ENCODE measurements at places on chromosomes 5 and 9.

- DNase-seq, result no peak
These were observed 232.7 kb upstream of the ACTBL2 start for GRCh38 chr5:57715296-57715695.

GRCh38 chr9:134915046-134915985, 2.4 kb downstream of the FCN1 start:
- DNase-seq, result no peak

GRCh38 chr5:114362977-114363761, 1.3 kb downstream of the KCNN2 start:
- DNase-seq, result peak; percentile 6

DNA sequence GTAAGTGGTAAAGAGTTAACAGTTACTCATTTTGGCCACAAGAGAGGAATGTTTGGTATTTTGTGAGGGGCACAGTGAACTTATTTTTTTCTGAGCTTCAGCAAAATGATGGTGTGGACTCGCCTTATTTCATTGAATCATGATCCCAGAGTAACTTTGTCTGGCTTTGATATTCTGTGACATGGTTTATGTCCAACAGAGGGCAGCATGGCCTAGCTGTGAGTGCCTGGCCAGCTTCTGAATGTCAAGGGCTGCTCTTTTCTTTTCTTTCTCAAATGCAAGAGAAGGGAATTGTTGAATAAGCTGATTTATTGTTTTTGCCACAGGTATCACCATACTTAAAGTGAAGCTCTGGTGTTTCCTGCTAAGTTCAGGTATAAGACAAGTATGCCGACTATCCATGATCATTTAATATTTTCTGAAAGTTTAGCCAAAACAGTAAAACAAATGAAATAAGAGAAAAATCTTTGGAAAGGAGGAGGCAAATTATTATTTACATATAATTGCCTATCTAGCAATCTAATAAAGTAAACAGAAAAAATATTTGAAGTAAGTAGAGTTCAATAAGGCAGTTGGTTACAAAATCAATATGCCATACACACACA, 31.7 kb downstream of the MRPL22 start:
- peak; percentile 31 for DNase-seq

DNA sequence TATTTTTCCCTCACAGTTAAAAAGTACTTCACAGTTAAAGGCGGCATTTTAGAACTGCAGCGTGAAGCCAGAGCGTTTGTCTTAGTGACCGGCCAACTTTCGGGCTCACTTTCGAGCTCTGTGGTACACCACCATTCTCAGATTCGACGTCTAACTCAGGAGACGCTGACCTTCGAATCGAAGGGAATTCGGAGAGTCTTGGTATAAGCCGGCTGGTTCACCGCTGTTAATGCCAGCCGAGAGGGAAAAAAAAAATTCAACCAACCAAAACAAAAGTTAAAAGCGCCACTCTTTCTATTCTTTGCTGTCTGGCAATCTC, 544 bp upstream of the SNX24 start:
- DNase-seq, result no peak

DNA sequence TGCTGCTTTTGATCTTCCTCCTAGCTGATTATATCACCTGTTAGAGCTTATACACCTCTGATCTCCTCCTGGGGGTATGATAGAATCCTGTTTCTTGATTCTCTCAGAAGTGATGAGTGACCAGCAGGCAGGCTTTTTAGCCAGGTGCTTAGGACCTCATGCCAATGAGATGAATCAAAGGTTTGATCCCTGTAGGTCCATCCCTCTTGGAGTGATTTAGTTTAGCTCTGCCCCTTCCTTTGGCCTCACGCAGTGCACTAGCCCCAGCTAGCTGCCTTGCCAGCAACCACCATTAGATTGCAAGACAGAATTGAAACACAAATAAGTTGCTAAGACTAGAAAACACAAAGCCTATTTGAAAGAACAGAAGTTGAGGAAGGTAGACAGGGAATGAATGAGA, 84.4 kb downstream of the ZSWIM6 start:
- DNase-seq, result no peak

DNA sequence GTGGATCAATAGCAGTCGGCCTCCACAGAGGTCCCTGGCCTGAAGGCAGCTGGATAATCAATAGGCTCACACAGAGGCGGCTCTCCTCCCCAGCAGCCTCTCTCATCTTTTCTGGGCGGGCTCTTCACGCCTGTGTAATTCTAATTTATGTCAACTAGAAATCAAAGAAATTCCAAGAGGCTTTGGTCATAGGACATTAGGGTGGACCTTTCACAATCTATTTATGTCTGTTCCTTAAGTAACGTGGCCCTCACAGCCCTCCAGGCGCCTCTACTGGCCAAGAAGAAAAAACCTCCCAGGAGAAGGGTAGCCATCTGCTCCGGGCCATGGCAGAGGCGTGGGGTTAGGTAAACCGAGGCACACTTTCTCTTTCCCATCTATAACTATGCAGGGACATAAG, 205.1 kb upstream of the EFNA5 start:
- DNase-seq, result no peak

GRCh38 chr9:28203036-28203435, 629.8 kb upstream of the C9orf72 start:
- no peak for DNase-seq

GRCh38 chr5:143492783-143493182, 89.3 kb upstream of the NR3C1 start:
- DNase-seq, result no peak

GRCh38 chr5:120926471-120926870, 462.4 kb downstream of the PRR16 start:
- no peak for DNase-seq

DNA sequence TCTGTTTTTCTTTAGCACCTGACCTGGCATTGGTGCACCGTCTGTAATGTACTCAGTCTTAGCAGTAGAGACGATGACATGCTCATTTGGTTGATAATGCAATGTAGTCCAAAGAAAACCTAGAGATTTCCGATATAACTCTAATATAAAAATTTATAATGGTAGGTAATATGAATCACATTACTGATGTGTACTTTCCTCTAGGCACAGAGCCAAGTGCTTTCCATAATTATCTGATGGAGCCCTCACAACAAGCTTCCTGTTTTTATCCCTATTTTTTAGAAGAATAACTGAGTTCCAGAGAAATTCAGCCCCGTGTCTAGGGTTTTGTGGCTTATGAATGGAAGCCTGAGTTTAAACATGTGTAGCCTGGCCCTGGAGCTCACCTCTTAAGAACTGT, 53.7 kb downstream of the KDM4C start:
- no peak for DNase-seq

DNA sequence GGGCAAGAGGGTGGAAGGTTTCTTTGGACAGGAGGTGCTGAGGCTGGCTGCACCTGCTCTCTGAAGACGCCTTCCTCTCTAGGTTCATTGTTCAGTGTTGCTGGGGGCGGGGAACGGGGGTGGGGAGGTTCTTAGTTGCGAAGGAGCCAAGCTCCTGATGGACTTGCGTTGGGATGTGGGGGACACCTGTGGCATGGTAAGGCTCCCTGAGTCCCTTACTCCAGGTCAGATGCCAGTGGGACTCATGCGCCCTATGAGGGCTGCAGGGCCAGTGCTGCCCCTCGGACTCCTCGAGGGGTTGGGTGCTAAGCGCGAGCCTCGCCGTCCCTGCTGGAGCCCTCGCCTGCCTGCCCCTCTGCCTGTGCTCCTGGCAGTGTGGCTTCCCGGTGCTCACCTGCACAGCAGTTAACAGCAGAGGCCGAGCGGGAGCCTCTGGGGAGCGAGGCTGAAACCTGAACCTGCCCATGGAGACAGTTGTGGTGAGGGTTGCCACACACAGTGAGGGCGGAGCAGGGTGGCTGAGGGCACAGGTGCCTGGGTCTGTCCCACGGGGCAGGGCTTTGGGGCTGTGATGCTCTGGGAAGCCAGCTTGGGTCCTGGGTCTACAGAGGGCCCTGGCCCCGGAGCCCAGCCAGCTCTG, 5.5 kb downstream of the RNU6ATAC start:
- DNase-seq, result no peak

- DNase-seq, result no peak
These were observed 136.4 kb upstream of the TAS2R1 start for GRCh38 chr5:9766581-9766980.

DNA sequence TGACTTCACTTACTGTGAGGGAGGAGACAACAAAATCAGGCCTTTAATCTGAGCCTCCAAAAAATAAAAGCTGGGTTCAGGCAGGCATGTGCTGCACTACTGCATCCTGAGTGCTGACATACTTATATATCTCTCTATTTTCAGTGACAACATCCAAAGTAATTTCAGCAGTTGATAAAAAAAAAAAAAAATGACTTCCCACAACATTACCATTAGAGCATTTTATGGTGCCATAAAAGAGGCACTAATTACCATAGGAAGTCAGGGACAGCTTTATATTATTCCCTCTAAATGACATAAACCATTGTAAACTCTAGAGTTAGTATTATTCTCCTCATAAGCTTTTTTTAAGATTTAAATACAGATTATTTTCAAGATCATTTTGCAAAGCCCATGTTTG, 346.1 kb downstream of the SLCO4C1 start:
- no peak for DNase-seq

GRCh38 chr5:171965745-171966144, 40.7 kb downstream of the FBXW11 start:
- no peak for DNase-seq

DNA sequence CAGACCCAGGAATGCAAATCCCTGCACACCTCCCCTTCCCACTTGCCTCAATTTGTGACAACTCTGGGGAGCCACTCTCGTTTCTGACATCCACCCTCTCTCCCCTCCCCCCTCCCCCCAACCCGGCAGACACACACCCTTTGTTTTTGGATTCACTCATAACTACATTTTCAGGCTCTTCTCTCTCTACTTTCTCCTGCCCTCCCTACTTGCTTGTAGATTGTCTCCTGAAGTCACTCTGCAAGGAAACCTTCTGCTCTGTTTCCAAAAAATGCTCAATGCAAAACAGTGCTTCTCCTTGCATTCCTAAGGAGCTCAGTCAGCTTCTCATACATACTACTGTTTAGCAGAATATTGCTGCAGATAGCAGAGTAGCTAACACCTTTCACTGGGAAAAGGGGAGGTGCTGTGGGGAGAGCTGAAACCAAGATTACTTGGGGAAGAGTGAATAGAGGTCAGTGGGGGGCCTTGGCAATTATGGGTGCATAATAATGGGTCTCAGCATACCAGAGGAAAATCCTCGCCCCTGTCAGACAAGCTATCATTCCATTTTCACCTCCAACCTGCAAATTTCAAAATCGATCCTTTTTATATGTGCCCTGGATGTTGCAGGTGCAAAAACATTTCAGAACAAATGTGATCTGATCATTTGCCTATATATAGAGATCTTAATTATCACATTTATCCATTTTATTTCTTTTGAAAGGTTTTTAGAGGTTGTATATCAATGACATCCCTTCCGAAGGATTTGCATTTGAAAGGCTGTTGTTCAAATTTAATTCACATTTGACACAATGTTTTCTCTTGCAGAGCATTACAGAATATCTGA, 1860.7 kb upstream of the WWC1 start:
- DNase-seq, result no peak

DNA sequence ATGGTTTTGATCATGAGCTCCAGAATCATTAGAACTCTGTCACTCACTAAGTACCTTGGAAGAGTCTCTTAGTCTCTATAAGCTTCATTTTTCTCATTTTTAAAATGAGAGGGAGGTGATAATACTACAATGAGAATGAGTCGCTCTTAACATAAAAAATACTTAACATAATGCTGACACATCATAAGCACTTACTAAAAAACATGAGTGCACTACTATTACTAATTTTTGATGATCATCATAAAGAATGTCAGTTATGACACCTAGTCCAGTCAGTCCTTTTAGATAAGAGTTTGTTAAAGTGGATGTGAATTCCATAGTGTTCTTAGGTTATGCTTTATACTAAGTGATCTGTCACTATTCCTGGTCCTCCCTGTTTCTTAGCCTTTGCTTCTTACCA, 200.4 kb upstream of the SLC24A2 start:
- no peak for DNase-seq

DNA sequence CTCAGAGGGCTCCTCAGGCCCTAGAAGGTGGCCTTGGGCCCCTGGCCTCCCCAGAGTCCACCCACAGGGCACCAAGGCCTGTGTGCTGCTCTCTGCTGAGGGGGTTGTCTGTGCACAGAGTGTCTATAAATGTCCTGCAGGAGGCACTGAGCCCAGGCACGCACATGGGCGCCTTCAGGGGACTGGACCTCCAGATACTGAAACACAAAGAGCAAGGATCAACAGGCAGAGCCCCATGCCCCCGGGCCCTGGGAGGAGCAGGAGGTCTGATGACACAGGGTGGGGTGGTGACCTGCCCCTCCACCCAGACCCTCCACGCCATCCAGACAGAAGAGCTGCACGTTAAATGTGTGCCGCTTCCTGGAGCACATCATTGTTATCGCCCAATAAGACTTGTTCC, 64.6 kb upstream of the SIMC1 start:
- no peak for DNase-seq

DNA sequence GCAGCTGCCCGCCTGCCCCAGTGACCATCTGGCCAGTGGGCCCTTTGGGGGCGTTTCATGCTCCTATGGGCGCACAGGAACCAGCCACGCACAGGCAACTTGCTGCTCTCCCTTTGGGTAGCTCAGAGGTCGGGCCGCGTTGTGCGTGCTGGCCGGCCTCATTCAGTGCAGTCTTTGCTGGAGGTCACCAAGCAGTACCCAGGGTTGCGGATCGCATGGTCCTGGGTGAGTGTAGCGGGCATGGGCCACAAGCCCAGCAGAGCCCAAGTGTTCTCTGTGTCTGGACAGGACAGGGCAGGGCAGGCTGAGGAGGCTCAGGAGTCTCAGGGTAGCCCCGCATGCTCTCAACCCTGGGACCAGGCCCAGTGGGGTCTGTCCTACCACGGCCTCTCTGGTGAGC, 9.9 kb upstream of the MRNIP start:
- DNase-seq, result no peak

DNA sequence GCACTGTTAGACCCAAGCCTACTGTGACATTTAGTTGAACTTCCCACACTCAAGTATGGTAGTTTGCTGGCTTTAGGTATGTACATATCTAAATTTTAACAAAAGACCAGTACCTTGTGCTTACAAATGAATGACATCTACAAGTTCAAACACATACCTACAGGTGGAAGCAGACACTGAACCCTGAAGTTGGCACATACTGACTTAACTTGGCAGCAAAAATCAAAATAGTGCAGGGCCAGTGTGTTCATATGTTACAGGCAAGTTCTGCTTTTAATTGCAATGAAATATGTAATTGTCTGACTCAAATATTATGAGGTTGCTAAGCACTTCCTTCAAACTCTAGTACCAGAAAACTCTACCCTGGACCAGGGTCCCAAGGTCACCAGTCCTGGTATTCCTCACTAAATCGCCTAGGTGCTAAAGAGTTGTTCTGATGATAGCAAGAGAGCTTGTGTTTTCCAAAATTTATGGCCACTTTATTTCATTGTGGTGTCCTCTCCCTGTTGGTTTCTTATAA, 77.4 kb downstream of the MEGF10 start:
- DNase-seq, result no peak

GRCh38 chr5:169652057-169652456, 15.0 kb downstream of the DOCK2 start:
- DNase-seq, result no peak

- DNase-seq, result no peak
These were observed 134.9 kb downstream of the RGS3 start for GRCh38 chr9:113598451-113598850.

- DNase-seq, result no peak
These were observed 73.6 kb downstream of the TLR4 start for GRCh38 chr9:117777823-117778222.

- DNase-seq, result no peak
These were observed 215.1 kb downstream of the C9orf50 start for GRCh38 chr9:129405827-129406213.
